Fibroblast of lung (primary cell): ENCODE measurements at places on chromosomes 16 and 17. TPM values are rescaled to one million over a fixed set of nuclear protein-coding genes. Genes with fewer than 3 reads are reported as not detected.

SLC13A2 gene
- total RNA-seq = not detected in 2 replicates

KRTAP9-2 gene
- not detected in 2 replicates for total RNA-seq

PPY gene
- not detected in 2 replicates for total RNA-seq

P2RX1 gene
- under 0.01 TPM in 2 replicates for total RNA-seq

KRT33A gene
- total RNA-seq = not detected in 2 replicates

ATAD5 gene
- total RNA-seq = 0.77 and 0.83 TPM in 2 replicates

TMEM98 gene
- 153 and 190 TPM in 2 replicates for total RNA-seq

CNP gene
- 50.6 and 60.4 TPM in 2 replicates for total RNA-seq

KRTAP2-3 gene
- not detected in 2 replicates for total RNA-seq

KRT27 gene
- not detected in 2 replicates for total RNA-seq

RNF227 gene
- total RNA-seq = 1.8 and 3.9 TPM in 2 replicates

CHST5 gene
- under 0.01 TPM in 1 of 2 replicates, not detected in the other for total RNA-seq

ACSM5 gene
- total RNA-seq = not detected in 2 replicates

PRSS27 gene
- total RNA-seq = 1.0 and 1.2 TPM in 2 replicates
